Mucosa of descending colon (tissue), 3 donors: ENCODE measurements at places on chromosomes 12 and 14. TPM values are rescaled to one million over a fixed set of nuclear protein-coding genes. Genes with fewer than 3 reads are reported as not detected.

DNA sequence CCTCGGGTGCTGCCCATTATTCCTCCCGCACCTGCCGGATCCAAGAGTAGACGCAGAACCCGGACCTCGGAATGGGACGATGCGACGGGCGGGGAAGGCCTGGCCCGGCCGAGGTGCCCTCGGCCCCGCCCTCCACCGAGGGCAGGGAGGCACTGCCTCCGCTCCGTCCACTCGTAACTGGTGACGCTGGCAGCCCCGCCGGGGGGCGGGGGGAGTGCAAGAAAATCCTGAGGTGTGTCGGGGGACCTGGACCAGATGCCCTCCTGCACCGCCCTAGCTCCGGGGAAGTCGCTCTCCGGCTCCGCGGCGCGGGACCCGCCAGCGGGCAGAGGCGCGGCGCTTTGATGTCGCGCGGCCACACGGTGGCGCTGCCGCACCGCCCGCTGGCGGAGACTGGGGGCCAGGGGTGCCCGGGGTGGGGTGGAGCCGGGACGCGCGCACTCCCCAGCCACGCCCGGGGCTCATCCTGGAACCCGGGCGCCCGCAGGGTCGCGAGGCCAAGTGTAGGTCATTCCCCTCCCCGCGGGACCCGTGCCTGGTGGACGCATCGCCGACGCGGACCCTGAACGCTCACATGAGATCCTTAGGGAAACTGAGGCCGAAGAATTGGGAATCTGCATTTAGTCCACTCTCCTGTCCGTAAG, 202.8 kb downstream of the TTC8 start:
- peak; percentile 74 for DNase-seq

- no peak for DNase-seq
Measured at GRCh38 chr14:39267608-39268005, 33.9 kb downstream of the MIA2 start.

DNA sequence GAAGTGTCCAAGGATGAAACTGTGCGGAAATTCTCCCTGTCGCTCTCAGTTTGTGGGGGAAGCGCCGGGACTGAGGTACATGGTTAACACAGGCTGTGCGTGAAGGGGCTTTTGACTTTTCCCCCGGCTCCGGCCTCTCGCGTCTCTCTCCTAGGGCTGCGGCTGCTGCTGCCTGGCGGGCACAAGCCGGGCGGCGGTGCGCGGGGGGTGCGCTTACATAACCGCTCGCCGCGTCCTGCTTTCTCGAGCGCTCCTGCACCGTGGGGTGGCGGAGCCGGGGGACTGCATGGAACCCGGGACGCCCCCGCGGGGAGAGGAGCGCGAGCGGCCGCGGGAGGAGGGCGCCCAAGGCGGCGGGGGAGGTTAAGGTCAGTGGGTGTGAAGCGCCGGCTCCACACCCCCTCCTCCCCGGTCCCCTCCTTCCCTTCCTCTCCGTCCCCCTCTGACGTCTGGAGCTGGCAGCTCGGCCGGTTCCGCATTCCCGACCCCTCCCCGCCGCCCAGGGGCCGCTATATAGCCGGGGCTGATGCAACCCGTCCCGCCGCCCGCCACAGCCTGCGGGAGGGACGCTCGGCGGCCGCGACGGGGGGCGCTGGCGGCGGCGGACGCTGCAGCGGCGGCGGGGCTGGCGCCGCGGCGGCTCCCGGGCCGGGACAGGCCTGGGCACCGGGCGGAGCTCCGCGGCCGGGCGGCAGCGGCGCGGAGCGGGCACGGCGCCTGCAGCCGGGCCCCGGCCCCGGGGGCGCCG, at the start of gene JDP2:
Gene JDP2, plus strand, starts transcription at position 541 of the 748 bp plus-strand sequence. CDS start 9,899 bp downstream, outside the sequence.
- DNase-seq = peak; percentile 92

DNA sequence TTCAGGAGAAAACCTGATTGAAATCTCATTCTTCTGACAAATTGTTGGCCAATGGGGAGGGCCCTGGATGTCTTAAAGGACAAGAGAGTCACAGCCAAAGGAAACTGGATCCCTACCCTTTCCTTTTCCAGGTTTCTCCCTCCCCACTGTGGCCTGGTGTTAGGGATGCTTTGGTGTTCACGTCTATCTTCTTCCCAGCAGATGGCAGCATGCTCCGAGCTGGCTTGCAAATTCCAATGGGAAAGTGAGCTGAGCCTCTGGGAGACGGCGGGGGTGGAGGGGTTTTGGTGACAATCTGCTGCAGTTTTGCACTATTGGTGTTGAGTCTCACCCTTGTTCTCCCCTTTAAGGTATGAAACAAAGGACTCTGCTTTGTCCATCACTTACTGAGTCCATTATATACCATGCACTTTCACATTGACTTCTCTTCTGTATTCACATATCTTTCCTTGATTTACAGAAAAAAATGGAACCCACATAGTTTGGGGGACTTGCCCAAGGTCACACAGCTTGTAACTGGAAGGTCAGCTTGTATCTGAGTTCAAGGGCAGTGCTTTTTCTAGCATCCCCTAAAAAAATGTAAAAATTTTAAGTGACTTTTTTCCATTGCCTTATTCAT, 39.3 kb downstream of the CCDC177 start:
- DNase-seq = no peak

DNA sequence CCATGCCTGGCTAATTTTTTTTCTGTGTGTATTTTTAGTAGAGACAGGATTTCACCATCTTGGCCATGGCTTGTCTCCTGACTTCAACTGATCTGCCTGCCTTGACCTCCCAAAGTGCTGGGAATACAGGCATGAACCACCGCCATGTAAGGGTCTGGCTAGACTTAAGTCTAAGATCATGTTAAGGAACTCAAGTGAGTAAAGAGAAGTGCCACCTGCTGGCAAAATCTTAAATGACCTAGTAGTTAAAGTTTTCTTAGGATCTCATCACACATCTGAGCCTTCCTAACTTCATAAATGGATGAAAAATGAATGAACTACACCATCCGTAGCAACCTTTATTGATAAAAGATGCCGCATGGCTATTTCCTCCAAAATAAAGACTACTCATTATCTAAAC, 1.7 kb upstream of the C12orf56 start:
- peak; percentile 59 for DNase-seq

DNA sequence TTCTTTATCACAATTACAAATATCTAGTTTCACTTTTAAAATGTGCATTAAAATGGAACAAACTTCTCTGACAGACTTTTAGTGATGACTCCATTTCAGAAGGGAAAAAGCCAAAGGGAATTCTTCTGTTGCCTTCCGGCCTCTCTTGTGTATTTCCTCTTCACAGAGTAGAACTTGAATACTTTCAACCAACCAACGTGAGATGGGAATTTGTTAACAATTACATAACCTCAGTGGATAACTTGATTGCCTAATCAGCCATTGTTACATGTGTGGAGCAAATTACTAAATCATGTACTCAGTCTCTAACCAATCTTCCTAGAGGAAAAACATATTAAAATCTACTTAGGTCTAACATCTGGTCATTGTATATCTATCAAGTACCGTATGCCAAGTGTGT, 291.1 kb downstream of the SYT1 start:
- DNase-seq = no peak

DNA sequence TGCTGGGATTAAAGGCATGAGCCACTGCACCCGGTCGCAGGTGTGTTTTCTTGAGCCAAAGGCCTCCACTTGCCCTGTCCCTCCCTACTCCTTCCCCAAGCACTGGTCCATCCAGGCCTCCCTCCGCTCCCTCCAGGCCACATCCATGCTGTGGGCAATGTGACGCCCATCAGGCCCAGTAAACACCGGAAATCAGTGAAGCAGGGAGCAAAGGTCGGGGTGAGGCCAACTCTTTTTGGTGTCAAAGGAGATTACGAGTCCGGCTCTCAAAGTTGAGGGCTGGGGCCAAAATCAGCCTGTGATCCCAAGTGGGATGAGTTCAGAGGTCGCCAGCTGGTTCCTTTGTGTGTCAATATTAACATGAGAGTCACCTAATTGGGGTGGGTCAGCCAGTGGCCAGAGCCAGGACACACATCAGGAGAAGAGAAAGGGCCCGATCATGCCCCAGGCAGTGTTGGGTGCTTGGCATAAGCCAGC, 195.7 kb downstream of the RBM19 start:
- no peak for DNase-seq

GRCh38 chr14:94143239-94143638, 13.8 kb upstream of the IFI27L2 start:
- no peak for DNase-seq

GRCh38 chr12:1821805-1822204, 1.4 kb downstream of the LRTM2 start:
- DNase-seq = no peak

- no peak for DNase-seq
Measured at GRCh38 chr12:46442239-46442638, 69.7 kb upstream of the SLC38A2 start.

GRCh38 chr14:58177125-58177524, 22.8 kb upstream of the ACTR10 start:
- no peak for DNase-seq

GRCh38 chr14:99937475-99938244, 127.6 kb upstream of the EVL start:
- no peak for DNase-seq

- DNase-seq = no peak
Measured at GRCh38 chr14:78721756-78722480, 551.7 kb downstream of the NRXN3 start.

GRCh38 chr14:96567289-96567899, 65.2 kb downstream of the PAPOLA start:
- peak; percentile 25 for DNase-seq

- peak; percentile 43 for DNase-seq
Measured at GRCh38 chr14:103122947-103123633, at the start of gene TNFAIP2. TNFAIP2 (plus strand) TSS chr14:103123461; CDS start chr14:103126458, 2,997 bp downstream.

- DNase-seq = no peak
Measured at GRCh38 chr12:113612076-113612728, 140.5 kb upstream of the LHX5 start.

GRCh38 chr12:123482876-123483275, 24.9 kb downstream of the SNRNP35 start:
- DNase-seq = no peak

- no peak for DNase-seq
Measured at GRCh38 chr14:34060651-34060999, 109.8 kb upstream of the EGLN3 start.

DNA sequence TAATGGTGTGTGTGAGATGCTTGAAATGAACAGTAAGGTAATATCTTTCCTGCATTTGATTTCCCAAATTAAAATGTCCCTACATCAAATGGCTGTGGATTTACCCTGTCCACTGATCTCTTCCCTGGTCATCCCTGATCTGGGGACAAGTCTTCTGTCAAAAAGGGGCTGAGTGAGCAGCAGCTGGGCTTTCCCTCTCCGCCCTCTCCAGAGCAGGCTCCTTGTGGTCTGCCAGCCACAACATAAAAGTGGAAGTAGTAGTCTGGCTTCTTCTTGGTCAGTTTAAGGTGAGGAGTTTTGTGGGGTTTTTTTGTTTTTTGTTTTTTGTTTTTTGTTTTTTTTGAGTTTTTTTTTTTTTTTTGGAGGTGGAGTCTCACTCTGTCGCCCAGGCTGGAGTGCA, 25.2 kb upstream of the PLXNC1 start:
- no peak for DNase-seq

DNA sequence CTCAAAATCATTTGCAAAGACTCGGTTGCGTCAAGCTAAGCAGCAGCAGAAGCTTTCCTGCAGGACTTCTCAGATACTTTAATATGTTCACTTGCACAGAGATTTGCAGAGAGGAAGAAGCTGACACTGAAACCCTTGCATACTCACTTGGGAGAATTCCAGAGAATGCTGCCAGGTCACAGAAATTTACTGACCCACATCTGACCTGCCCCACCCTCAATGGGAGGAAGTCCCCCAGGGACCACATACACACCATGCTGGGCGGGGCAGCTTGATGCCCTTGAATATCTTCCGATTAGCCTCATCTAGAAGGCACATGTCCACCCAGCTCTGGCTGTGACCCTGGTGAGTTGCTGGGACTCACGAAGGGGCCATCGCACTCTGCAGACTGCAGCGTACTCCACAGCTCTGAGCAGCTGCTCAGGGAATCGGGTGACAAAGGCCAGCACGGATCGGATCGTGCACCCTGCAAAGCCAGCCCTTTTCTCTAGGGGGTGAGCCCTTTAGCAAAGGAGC, 83.2 kb downstream of the ITPK1 start:
- DNase-seq = no peak

- no peak for DNase-seq
Measured at GRCh38 chr12:129877411-129877810, 26.4 kb downstream of the TMEM132D start.

DNA sequence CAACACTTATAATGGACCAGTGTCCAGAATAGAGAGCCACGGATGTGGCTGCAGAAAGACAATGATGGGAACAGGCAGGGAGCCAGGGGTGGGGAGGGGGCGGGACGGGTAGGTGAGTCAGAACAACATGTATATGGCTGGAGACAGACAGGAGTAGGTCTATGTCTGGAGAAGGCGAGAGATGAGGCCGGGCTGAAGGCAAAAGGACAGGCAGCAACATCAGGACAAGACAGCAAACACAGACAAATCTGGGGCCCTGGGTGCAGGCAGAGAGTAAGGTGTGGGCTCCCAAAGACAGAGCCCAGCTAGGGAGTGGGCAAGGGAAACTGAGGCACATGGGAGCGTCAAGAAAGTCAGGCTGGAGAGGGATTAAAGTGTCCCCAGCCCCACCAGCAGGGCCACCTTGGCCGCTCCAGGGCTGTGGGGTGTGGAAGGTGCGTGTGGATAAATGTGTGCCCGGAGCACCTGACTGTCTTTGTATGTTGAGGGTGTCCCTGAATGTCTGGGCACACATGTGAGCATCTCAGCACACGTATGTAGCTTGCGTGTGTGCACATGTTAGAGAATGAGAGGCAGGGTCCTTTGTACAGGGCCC, 44.1 kb downstream of the FAM222A start:
- no peak for DNase-seq

DNA sequence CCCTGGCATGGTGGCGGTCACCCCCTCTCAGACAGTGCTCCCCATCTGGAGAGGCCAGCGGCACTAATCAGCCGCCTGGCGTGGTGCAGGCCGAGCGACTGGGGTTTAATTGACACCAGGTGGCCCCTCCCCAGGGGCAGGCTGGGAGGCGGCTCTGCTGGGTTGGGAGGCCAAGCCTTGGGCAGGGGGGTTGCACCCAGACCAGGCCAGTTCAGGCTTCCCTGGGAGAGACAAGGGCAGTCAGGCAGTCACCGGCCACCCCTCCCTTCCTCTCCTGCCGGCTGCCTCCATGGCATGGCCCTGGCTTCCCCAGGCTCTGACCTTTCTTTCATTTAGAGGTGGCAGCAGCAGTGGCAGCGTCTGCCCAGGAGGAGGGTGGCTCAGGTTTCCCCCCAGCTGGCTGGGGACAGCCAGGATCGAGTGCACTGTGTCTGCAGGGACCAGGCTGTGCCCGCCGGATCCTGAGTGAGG, 78.1 kb upstream of the NOS1 start:
- no peak for DNase-seq

Gene CELA1
- total RNA-seq = not detected

Gene STAT6
- 219 TPM for total RNA-seq

Gene PLEKHD1
- 0.14 TPM for total RNA-seq

Gene GYS2
- not detected for total RNA-seq

Gene ATG14
- total RNA-seq = 15.1 TPM

Gene RDH16
- total RNA-seq = 0.19 TPM

Gene TAS2R9
- not detected for total RNA-seq

Gene GPX2
- total RNA-seq = 590 TPM

Gene LAG3
- 2.1 TPM for total RNA-seq

Gene NKX2-1
- not detected for total RNA-seq

Gene ORAI1
- total RNA-seq = 17.6 TPM

Gene IL31
- not detected for total RNA-seq
